NCI-H146 (cell line): ENCODE measurements at places on chromosomes 2 and 18.

- no peak for DNase-seq
Observed at GRCh38 chr2:3222636-3223035, 155.0 kb downstream of the EIPR1 start.

GRCh38 chr2:9244985-9245544 lies 38.5 kb downstream of the ASAP2 start:
- no peak for DNase-seq

GRCh38 chr18:57806978-57807285 lies 3.8 kb upstream of the ATP8B1 start:
- DNase-seq = no peak

DNA sequence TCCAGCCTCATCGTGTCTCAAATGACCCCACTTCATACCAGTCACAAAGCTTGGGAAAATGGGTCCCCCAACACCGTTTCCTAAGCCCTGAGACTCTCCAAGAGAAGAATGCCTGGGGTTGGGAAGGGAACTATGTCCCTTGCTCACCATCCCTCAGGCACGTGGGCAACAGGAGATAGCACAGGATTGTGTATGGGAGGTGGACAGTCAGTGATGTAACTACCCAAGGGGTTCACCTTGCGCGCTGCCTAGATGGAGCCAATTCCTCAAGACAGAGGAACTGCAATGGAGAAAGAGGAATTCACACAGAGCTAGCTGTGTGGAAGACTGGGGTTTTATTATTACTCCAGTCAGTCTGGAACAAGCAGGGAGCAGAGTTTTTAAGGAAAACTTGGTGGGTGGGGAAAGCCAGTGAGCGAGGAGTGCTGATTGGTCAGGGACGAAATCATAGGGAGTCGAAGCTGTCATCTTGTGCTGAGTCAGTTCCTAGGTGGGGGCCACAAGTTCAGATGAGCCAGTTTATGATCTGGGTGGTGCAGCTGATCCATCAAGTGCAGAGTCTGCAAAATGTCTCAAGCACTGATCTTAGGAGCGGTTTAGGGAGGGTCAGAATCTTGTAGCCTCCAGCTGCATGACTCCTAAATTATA lies 13.8 kb upstream of the CXCR1 start:
- no peak for DNase-seq

GRCh38 chr2:143808166-143808565 lies 678.9 kb downstream of the ARHGAP15 start:
- DNase-seq = no peak

- DNase-seq = no peak
Observed at GRCh38 chr18:31497404-31497835, 557 bp upstream of the DSG2 start.

GRCh38 chr2:177588671-177589070 lies 196.1 kb downstream of the AGPS start:
- DNase-seq = no peak

DNA sequence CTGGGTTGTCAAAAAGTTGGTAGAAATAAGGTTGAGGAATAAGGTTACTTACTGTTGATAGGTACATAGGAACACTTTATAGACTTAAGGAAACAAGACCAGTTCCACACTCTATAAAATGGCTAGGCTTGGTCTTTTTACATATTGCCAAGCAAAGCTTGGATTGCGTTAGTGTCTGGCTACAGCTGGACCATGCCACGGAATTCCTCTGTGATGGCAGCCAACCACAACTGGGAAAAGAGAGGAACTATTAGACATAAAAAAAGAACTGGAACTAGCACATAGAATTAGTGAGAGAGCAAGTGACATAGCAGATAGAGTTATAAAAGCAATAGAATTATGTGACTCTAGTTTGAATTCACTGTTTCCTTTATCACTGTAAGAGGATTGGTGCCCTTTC lies 17.7 kb upstream of the DPP10 start:
- no peak for DNase-seq

GRCh38 chr18:5895299-5895875 lies at the start of gene TMEM200C:
Gene TMEM200C, minus strand, starts transcription at chr18:5895522. Its CDS starts 3,459 bp downstream, at chr18:5892063.
- DNase-seq = peak; percentile 31

- DNase-seq = peak; percentile 49
Observed at GRCh38 chr2:205273627-205274026, 408.7 kb upstream of the NRP2 start.

- peak; percentile 44 for DNase-seq
Observed at GRCh38 chr2:121076885-121077549, 208.0 kb downstream of the TFCP2L1 start.

DNA sequence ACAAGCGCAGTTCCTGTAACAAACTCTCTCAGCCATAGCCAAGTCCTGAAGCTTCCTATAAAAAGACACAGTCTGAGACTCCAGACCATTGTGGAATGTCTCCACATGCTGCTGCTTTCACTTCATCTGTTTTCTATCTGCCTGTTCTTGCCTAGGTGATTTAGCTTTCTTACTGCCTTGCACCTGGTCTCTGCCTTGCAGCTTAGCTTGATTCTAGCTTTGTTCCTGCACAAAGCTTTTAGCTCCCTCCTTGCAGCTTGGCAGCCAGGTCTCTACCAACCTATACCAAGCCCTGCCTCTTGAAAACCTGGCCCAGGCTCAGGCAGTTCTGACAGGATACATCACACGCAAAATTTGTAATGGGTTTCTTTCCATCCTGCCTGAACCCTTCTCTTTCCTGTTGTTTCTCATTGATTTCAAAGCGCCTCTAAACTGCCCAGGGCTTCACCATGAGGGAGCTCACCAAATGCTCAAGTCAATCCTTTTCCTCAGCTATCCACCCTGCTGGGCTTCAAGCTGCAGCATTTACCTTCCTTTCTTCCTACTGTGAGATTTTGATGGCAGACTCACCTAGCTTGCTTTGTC lies 941.3 kb upstream of the NXPH2 start:
- DNase-seq = peak; percentile 80

DNA sequence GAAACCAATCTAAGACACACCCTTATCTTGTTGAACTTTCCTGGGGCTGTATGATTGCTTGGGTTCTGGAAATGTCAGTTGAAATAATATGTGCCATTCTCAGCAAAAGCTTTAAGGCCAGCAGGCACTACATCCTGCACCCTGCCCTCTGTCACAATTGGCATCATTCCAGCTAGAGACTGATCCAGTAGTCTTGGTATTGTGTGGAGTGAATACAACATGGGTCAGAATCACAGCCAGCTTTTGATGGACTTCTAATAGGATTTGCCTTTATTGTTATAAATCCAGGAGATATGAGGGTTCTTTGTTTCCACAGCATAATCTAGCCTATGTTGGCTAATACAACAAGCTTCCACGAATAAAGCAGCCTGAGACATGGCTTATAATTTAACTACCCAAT lies 617.0 kb upstream of the CDH2 start:
- no peak for DNase-seq

DNA sequence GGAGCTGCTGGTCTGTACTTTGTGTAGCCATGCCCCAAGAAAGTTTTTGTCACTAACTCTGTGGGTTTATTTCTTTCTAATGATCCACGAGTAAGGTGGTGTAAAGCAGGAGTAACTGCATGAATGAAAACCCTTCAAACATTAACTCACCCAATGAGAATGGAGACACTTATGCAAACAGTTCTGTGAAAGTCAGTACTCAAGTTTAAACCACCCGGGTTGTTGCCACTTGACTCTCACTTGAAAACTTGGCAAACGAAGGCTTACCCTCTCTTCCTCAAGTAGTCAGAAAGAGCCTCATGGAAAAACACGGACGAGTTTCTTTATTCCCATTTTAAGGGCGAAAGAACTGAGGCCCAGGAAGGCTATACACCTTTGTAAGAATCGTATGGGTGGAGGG lies 117.5 kb downstream of the MMADHC start:
- no peak for DNase-seq

DNA sequence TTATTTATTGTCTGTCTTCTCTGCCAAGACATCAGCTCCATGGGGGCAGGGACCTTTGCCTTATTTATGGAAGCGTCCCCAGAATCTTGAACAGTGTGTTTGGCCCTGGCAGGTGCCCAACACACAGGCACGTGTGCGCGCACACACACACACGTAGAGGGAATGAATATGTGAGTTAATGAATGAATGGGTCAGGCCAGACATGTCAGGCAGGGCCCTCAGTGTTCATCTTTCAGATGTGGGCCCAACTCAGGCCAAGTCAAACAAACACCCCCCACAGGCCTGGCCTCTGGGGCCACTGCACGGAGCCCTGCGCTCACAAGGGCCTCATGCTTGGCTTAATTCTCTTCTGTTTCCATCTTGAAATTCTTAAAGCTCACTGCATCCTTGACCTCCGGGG lies 54.1 kb downstream of the DYSF start:
- no peak for DNase-seq

DNA sequence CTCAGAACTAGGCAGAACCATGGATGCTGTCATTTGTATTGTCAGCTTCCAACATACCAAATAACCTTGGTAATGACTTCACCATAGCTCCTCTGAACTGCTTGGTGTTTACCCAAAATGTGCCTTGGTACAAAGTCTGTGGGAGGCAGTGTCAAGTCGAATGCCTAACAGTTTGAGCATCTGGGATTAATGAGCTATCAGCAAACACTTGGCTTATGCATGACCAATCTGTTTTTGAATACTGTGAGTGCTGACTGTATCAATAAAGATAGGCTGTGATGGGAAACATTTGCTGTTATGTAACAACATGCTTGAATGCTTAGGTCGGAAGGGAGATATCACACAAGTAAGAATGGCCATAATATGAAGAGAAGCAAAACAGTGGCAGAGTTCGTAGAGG lies 455.4 kb downstream of the CMPK2 start:
- DNase-seq = no peak

DNA sequence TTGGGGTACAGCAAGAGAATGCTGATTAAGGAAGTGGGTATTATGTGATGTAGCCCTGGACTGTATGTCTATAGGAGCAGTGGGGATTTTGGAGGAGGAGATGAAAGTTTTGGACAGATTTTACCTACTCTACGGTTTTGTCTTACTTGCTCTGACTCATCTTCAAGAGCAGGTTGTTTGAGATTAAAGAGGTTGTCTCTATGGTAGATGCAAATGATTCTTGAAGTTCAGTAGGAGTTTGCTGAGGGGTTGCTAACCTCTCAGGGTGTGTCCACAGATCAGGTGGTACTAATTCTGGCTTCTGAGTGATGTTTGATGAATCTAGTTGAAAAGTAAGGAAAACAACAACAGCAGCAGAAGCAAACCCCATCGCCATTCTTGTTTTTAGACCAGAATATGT lies 9.7 kb upstream of the SERPINB12 start:
- DNase-seq = no peak

GRCh38 chr2:234454433-234454832 lies 42.4 kb downstream of the ARL4C start:
- no peak for DNase-seq

GRCh38 chr2:1856922-1857321 lies 112.6 kb upstream of the PXDN start:
- no peak for DNase-seq

GRCh38 chr2:217445723-217446122 lies 557.1 kb downstream of the TNS1 start:
- no peak for DNase-seq

- DNase-seq = no peak
Observed at GRCh38 chr2:8574196-8575037, 107.4 kb upstream of the ID2 start.

DNA sequence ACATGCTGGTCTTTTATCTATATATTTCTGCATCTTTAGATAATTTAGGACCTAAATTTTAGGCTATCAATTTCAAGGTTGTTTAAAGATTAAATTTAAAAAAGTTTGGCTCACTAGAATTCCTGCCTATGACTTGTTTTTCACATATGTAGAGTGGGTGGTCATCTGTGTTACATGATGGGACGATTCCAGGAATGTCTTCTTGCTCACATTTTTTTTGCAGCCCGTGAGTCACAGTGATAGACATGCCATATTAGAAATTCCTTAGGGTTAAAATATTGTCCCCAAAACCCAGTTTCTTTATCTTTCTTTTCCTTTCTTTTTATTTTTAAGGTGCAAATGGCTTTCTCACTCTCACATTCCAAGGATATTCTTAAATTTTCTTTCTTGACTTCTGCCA lies 652.0 kb downstream of the PLCL1 start:
- DNase-seq = no peak

- DNase-seq = peak; percentile 18
Observed at GRCh38 chr2:95004287-95004686, 21.2 kb upstream of the MAL start.

GRCh38 chr18:332721-333510 lies 65.1 kb upstream of the THOC1 start:
- DNase-seq = no peak

GRCh38 chr18:58893388-58894099 lies 28.9 kb downstream of the ZNF532 start:
- DNase-seq = no peak

DNA sequence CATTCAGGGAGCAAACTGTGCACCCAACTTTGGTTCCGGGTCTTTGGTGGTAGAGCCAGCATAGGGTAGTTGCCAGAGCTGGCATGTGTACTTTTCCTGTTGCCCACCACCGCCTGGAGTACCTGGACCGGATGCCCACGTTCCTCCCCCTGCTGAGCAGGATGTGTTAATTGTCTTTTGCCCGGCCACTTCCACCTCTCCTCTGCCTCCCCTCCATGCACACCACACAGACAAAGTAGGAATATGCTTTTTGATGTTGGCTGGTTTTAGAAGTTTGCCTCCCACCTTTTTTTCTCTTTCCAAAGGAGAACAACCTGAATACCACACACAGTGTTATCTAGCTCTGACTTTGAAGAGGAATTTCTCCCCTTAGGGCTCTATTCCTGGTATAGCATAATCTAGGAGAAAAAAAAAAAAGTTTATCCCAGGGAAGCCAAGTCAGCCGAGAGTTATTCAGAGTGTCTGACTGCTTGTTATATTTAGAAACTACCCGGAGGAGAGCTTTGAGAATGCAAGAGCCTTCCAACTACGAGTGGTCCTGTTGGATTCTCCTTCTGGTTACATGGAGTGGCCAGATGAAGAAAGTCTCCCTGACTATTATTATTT lies 111.9 kb downstream of the SETBP1 start:
- DNase-seq = no peak

DNA sequence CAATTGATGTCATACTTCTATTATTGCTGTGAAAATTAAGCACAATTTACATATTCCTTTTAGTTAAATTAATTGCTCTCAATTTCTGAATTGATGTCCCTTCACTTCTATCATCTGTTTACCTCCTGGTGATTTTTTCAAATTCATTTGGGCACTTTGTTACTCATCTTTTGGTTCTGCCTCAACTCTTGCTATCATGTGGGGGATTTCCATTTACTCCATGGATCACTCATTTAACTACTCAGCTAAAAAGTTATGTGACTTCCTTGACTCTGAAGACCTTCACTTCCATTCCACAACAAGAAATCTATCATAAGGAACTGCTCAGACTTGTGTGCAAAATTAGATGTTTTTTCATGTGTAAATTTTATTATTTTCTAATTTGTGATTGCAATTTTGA lies 126.2 kb downstream of the EHBP1 start:
- DNase-seq = no peak

- no peak for DNase-seq
Observed at GRCh38 chr2:126643972-126644371, 12.0 kb upstream of the GYPC start.
